ENCODE measurements at places on chromosomes 7 and 10. TPM values are rescaled to one million over a fixed set of nuclear protein-coding genes. Genes with fewer than 3 reads are reported as not detected.

- H3K4me3 ChIP-seq = no peak overlapping the region
- no peaks in the 10 kb centered on the region for H3K4me1 ChIP-seq
- H3K27me3 ChIP-seq = no peaks in the 10 kb centered on the region
- no peak for DNase-seq
Measured at GRCh38 chr7:54847921-54848320, 88.9 kb upstream of the SEC61G start.

DNA sequence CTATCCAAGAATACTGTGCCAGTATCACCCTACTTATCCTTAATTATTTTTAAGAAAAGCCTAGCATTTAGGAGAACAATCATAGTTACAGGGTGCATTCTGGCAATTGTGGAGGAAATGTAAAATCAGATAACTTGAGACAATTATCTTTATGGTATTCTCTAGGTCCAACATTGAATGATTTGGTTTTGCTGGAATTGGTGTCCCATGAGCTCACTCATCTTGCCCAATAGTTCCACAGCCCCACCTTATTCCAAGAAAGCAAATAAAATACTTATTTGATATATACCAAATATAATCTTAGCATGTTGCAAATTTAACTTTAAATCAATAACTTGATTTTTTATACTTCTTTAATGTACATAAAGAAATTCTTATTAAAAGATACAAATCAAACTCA lies 65.3 kb downstream of the DGKB start:
- H3K27me3 ChIP-seq = no peaks in the 10 kb centered on the region
- H3K36me3 ChIP-seq = no peaks in the 10 kb centered on the region
- H3K4me3 ChIP-seq = no peak overlapping the region
- no peak overlapping the region for H3K27ac ChIP-seq

DNA sequence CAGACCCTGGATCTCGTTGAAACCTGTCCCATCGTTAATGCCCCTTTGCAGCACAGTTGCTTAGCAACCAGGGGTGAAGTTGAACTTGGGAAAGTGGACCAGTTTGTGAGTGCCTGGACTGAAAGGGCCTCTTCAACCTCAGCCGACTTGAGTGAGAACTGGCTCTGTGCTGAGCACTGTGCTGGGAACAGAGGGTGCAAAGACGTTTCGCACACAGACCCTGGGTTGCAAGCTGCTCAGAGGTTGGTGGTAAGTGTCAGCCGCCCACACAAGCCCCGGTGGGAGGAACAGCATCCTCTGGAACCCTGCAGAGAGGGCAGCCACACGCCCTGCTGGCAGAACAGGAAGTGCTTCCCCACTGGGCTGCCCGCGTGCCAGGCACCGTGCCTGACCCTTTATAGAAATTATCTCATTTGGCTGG lies 89.2 kb downstream of the CARD11 start:
- no peak overlapping the region for H3K27ac ChIP-seq
- peaks cover 3% of the 10 kb centered on the region for H3K27me3 ChIP-seq
- no peak overlapping the region for H3K4me3 ChIP-seq
- no peaks in the 10 kb centered on the region for H3K36me3 ChIP-seq
- no peaks in the 10 kb centered on the region for H3K4me1 ChIP-seq

DNA sequence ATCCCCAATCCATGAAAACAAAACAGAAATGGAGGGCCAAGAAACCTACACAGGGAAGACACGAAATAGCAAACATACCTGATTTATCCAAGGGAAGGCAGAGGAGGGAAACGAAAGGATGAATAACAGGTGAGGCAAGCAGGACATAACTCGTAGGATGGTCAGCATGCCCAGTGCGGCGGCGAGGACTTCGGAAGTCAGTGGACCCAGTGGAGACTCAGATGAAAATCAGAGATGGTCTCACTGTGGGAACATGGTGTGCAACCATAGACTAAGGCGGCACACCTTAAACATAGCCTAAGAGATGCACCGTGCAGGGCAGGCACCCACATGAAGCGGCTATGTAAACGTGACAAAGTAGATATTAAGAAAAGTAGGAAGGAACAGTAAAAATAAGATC lies 157.5 kb downstream of the MGMT start:
- no peaks in the 10 kb centered on the region for H3K36me3 ChIP-seq
- no peak overlapping the region for H3K4me3 ChIP-seq
- H3K27ac ChIP-seq = no peak overlapping the region

- H3K4me3 ChIP-seq = no peak overlapping the region
- no peak for DNase-seq
- peaks cover 13% of the 10 kb centered on the region for H3K36me3 ChIP-seq
- H3K27ac ChIP-seq = peak overlapping the region; percentile 59
Measured at GRCh38 chr7:137933270-137934017, 68.4 kb downstream of the CREB3L2 start.

GRCh38 chr10:112185959-112186358 lies 2.4 kb upstream of the GPAM start:
- H3K27ac ChIP-seq = no peak overlapping the region
- peaks cover 5% of the 10 kb centered on the region for H3K27me3 ChIP-seq
- H3K4me3 ChIP-seq = no peak overlapping the region
- H3K4me1 ChIP-seq = peaks cover 7% of the 10 kb centered on the region
- no peak for DNase-seq

- no peaks in the 10 kb centered on the region for H3K4me1 ChIP-seq
- H3K4me3 ChIP-seq = no peak overlapping the region
- no peak for DNase-seq
- peaks cover 4% of the 10 kb centered on the region for H3K27me3 ChIP-seq
- H3K27ac ChIP-seq = no peak overlapping the region
- H3K36me3 ChIP-seq = peaks cover 5% of the 10 kb centered on the region
Measured at GRCh38 chr7:67361150-67361549, 364.5 kb downstream of the TYW1 start.

DNA sequence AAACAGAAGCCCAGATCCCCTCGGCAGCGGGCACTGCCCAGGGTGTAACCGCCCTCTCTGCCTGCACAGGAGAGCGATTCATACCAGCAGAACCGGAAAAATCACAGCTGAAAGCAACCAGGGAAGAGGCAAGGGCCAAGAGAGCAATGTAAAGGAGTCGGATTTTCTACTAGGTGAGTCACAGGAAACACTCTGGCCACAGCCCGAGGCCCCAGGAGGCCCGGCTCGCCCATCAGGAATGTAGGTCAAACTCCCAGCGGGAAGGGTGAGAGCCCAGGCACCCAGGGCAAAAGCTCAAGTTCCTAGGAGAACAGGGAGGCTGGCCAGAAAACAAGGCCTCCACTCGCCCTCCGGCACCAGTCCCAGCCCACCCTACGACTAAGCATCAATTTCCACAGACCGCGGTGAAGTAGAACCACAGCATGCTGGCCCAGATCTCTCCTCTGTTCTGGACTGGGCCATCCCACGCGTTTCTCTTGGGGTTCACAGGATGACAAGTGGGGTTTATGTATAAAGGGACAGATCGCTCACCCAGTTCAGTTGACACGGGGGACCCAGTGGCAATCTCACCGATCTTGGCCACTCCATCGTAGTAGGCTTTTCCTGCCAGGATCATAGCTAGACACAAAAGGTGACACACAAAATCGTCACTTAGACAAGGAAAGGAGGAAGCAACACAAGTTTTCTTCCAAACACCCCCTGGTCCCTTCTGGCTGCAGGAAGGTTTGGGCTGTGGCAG lies 46.2 kb downstream of the BAIAP2L1 start:
- H3K27ac ChIP-seq = peak overlapping the region; percentile 37
- H3K4me1 ChIP-seq = peaks cover 8% of the 10 kb centered on the region
- no peak overlapping the region for H3K4me3 ChIP-seq
- DNase-seq = no peak

- no peak overlapping the region for H3K4me3 ChIP-seq
- H3K4me1 ChIP-seq = peaks cover 24% of the 10 kb centered on the region
- peaks cover 17% of the 10 kb centered on the region for H3K27me3 ChIP-seq
- peak; percentile 23 for DNase-seq
Measured at GRCh38 chr10:80443531-80443974, 10.6 kb upstream of the TSPAN14 start.

Gene TUBAL3
- total RNA-seq = not detected

Gene CPXM2
- total RNA-seq = 0.33 TPM

Gene JMJD1C
- total RNA-seq = 83.7 TPM

Gene NKX1-2
- 0.77 TPM for total RNA-seq

Gene CTAGE4
- total RNA-seq = 3.3 TPM

Gene CUTC
- 13.7 TPM for total RNA-seq

Measured in endothelial cell (in vitro differentiated cells).